ACHN (cell line): ENCODE measurements at places on chromosomes 12 and 14.

DNA sequence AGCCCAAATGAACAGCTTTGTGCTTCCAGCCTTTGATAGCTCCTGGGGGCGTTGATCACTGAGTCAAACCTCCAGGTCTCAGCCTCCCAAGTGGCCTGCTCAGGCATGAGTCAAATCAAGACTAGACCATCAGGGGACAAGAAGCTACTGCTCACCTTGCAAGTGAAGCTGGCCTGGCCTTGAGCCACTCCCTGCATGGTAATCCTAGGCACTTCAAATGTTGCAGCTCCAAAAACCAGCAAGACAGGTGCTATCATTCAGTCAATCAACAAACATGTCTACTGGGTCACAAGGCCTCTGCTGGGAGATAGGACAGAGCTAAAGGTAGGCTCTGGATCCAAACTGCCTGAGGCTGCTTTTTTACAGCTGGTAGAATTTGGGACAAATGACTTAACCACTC is 33.1 kb upstream of the NOS1 start:
- DNase-seq: no peak

DNA sequence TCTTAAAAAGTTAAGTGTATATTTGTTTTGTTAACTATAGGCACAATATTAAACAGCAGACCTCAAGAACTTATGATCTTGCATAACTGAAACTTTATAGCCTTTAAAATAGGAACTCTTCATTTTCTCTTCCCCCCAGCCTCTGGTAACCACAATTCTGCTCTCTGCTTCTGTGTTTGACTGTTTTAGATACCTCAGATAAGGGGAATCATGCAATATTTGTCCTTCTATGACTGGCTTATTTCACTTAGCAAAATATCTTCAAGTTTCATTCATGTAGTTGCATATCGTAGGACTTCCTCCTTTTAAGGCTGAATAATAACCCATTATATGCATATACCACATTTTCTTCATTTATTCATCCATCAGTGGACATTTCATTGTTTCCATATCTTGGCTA is 131.3 kb downstream of the PTPRO start:
- no peak for DNase-seq

GRCh38 chr12:118537481-118537917 is 161.1 kb downstream of the SUDS3 start:
- no peak for DNase-seq

DNA sequence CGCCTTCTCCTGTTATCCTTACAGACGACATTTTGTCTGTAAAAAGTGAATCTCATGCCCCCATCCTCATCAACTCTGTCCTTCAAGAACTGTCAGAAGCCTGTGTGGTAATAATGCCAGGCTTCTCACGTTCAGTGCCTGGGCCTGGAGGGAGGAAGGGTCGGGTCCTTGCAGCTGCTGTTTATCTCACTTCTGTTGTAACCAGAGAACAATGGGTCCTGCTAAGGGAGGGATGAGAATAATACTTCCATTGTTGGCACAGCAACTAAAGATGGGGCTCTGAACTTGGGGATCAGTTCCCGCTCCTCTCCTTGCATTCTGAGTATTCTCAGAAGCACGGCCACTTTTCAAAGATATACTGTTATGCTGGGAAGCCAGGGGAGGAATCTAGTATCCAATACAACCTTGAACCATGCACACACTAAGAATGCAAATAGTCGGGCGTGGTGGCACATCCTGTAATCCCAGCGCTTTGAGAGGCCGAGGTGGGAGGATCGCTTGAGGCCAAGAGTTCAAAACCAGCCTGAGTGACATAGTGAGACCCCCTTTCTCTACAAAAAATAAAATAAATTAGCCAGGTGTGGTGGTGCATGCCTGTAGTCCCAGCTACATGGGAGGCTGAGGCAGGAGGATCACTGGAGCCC is 38.8 kb upstream of the NINJ2 start:
- DNase-seq: no peak

DNA sequence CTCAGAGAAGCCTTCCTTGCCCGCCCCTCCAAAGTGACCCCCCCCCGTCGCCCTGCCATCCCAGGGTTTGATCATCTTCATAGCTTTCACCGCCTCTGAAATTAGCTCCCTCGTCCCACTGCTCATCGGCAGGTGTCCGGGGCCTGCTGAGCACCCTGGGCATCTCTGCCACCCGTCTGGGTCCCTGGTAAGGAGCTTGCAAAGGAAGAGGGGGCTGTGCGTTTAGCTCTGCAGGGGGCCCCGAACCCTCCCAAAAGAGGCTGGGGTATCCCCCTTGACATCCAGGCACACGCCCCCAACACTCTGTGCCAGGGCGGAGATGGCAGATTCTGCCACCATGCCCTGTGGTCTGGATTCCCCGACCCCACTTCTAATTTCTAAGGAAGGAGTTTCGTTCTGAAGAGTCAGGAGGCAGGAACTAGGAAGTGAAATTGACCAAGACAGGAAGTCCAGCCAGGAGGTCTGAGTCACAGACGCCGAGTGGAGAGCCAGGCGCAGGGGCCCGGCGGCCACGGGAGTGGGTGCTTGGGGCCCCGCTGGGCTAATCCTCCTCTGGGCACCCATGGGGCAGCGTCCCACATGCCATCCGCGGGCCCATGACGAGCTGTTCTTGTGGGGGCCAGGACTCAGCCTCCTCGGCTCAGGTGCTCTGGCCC is 95.7 kb downstream of the RFLNA start:
- peak; percentile 94 for DNase-seq

- DNase-seq: no peak
Observed at GRCh38 chr12:117820216-117820907, 148.4 kb downstream of the KSR2 start.

GRCh38 chr12:113103756-113104450 is 31.7 kb downstream of the RASAL1 start:
- no peak for DNase-seq

DNA sequence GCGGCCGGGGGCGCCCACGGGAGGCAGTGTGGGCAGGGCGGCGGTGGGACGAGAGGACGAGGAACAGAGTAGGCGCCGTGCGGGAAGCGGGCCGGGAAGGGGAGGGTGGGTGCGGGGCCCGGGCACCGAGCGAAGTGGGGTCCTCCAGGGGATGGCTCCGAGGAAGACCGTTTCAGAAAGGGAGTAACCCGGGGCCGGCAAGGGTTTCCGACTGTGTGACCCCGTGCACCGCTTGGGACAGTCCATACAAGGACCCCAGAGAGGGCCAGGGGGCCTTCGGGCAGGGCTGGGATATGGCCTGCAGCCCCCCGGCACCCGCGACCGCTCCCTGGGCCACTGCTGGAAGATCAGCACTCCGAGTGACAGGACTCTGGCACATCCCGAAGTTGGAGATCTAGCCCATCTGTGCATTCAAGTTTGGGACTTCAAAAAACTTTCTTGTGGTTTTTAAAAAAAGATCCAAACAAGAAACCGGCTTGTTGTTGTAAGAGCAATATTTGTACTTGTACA is 448 bp downstream of the TSPAN9 start:
- peak; percentile 24 for DNase-seq

DNA sequence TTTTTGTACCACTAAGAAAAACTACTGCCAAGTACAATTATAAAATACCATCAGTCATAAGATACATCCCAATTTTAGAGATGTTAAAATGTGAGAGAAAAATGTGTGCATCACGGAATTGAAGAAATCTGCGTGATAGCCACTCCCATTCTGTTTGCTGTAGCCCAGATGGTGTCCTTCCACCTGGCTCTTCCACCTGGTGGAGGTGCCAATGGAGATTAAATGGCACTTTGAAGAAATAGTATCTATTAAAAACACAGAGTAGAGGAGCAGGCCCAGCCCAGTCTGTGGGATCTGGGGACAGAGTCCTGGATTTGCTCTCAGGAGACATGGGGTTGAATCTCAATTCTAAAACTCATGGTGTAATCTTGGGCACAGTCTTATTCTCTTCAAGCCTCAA is 35.5 kb downstream of the TSPAN11 start:
- no peak for DNase-seq

GRCh38 chr12:132814232-132814631 is 14.4 kb downstream of the GOLGA3 start:
- no peak for DNase-seq

DNA sequence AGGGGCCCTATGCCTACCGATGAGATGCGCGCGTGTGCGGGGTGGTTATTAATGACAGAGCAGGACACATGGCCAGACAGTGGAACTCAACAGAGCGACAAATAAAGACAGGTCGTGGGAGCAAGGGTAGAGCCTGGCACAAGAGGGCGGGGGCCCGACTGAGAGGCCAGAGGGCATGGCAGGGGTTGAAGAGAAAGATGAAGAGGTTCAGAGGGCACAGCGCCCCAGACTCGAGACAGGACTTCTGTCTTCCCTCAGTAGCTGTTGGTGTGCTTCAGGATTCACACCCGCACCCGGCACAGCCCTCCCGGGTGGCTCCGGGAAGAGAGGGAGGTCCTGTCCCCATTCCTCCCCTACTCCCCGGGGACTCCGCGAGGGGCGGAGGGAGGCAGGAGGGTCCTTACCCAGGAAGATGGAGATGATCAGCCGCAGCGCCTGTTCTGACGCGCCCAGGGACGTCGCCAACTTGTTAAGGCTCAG is 366 bp downstream of the LPCAT3 start:
- DNase-seq: no peak

DNA sequence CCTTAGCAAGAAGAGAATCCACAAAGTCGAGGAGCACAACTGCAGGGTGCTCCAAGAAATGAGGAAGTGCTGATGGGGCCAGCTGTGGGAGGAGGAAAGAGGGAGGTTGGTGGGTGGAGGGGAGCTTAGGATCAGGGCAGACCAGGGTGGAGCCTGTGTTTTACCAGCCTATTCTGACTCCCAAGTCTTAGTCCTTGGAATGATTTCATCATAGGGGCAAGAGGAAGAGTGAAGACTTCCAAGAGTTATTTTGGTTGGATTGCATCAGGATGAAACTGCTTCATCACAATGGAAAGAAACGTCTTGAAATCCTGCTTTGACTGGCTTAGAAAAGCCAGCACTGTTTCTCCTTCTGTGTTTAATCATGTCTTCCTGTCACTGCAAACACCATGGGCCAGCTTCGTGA is 194.0 kb downstream of the DPF3 start:
- DNase-seq: no peak

- no peak for DNase-seq
Observed at GRCh38 chr14:75156111-75156510, 20.3 kb downstream of the TMED10 start.

DNA sequence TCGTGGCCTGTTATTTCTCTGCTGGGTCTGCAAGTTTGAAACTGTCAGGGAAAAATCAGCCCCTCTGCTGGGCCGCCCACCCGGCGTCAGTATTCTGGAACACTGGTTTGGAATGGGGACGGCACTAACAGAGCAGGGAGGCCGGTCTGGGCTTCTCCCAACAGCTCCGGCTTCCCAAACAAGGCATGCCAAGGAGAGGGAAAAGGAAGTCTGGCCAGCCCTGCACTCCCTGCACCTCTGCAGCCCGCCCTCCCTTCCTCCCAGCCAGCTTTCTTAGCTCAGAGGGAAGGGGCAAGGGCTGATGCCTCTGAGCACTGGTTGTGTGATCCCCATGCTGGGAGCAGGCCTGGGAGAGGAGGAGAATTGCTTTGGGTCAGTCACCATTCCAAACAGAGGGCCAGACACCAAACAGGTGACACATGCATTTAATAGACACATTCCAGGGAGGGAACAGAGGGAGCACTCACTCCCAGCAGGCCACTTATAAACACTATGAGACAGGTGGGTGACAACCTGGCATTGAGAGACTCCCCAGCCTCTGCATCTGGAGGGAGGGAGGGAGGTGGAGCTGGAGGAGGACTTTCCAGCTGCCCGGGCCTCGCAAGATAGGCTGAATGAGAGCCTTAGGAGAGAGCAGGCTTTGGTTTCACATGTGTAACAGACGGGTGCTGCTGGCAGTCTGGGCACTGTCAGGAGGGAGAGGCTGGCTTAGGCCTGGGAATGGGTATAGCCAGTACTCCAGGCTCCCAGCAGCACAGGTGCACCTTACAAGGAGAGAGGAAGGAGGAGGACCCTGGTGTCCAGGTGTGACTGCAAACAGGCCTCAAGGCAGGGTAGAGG is 10.3 kb downstream of the KRT75 start:
- no peak for DNase-seq

DNA sequence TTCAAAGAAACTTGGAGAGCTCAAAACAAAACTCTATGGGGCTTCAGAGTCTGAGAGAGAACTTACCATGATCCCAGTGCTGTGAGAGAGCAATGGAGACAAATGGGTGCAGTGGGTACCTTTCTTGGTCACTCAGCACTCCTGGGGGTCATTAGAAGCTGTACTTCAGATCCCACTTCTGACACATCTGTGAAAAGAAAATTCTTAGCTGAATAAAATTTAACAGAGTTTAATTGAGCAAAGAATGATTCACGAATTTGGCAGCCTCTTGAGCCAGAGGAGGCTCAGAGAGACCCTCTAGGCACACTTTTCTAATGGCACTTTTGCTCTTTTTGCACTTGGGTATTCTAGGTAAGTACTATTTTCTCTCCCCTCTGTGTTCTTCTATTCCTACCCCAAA is 96.8 kb upstream of the SYT10 start:
- DNase-seq: peak; percentile 56

DNA sequence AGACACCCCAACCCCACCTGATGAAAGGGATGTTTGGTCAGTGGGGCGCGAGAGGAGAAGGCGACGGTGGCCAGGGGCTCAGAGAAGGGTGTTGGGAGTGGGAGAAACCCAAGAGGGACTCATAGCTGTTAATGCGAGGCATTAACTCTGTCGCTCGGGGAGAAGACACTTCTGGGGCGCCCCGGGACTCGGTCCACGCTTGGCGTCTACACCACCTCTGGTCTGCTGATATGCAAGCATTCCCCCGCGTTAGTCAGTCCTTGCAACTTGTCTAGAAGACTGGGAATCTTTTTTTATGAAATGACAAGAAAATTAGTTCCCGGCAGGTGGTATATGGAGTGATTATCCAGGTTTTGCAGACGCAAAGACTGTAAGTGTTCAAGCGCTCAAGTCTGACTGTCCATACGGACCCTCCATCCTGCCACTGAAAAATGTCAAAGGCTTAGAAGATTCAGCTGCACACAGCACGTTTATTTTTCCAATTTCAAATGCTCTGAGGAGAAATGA is 360 bp upstream of the SLC35F4 start:
- peak; percentile 22 for DNase-seq

- DNase-seq: no peak
Observed at GRCh38 chr14:73225496-73225895, 11.8 kb upstream of the PAPLN start.

DNA sequence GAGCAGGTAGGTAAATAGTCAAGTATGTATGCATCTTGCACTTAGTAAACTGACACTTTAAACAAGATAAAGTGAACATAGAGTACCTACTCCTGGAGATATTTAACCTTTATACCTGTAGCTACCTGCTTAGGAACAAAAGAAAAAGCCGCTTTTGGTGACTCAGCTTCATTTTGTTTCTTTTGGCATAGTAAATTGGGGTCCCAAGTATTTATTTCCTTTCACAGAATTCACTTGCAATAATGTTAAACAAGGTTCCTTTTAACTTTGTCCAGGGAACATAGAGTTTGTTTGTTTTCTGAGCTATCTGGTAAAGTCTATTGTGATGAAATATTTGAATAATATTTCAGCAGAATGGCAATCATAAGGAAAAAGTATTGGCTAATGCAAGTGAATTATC is 20.0 kb downstream of the SLCO1B3 start:
- DNase-seq: no peak

- no peak for DNase-seq
Observed at GRCh38 chr14:66365388-66365787, 120.8 kb upstream of the CCDC196 start.
